HS-27A (cell line): ENCODE measurements at places on chromosomes 4 and X.

GRCh38 chr4:3387943-3388361, 53.8 kb upstream of the HGFAC start:
- no peak for DNase-seq

GRCh38 chrX:41442824-41443550, 4.2 kb upstream of the NYX start:
- no peak for DNase-seq

DNA sequence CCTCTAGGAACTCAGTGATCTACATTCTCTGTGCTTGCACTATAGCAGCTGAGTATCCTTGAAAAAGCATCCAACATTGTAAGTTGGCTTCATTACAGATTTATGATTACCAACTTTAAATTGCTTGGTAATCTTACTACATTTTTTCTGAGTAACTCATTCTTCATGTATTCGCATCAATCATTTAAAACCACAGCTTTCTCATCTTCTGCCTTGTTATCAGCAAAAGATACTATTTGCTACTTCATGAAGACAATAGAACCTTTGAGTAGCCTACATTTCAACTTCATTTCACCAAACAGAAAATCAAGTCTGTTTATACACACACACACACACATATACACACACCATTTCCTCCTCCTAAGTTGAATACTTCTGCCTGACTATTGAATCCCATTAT, 6.2 kb upstream of the DCAF8L2 start:
- DNase-seq = no peak

DNA sequence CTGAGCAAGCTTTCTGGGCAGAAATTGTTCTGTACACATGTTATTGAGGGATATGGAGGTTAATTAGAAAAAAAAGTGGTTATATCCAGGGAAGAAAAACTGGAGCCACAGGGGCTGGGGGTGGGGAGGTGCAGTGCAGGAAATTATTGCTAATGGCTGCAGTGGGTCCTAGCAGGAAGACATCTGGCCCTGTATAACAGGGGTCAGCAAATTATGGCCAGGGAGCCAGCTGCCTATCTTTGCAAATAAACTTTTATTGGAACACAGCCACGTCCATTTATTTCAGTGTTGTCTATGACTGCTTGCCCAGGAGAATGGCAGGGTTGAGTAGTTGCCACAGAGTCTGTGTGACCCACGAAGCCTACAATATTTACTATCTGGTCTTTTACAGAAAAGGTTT, 23.4 kb upstream of the PRPS2 start:
- DNase-seq = no peak

- peak; percentile 68 for DNase-seq
These were observed 292.0 kb downstream of the CCSER1 start for GRCh38 chr4:90419124-90419711.

- no peak for DNase-seq
These were observed 10.9 kb downstream of the DCK start for GRCh38 chr4:71004281-71004851.

DNA sequence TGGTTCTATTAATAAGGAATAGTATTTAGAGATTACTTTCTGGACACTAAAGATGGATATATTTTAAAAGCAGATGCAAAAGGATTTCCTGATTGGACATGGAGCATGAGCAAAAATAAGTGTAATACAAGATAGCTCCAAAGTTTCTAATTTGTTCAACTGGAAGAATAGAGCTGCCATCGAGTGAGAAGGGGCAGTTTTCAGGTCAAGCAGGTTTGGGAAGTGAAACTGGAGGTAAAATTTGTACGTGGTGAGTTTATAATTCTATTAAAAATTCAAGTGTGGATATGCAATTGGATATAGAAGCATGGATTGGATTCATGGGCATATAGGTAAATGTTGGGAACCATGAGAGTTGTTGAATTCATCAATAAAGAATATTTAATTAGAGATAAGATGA, 31.8 kb downstream of the PRDM8 start:
- DNase-seq = no peak

- DNase-seq = no peak
These were observed 513 bp downstream of the NHSL2 start for GRCh38 chrX:71910986-71911730.

DNA sequence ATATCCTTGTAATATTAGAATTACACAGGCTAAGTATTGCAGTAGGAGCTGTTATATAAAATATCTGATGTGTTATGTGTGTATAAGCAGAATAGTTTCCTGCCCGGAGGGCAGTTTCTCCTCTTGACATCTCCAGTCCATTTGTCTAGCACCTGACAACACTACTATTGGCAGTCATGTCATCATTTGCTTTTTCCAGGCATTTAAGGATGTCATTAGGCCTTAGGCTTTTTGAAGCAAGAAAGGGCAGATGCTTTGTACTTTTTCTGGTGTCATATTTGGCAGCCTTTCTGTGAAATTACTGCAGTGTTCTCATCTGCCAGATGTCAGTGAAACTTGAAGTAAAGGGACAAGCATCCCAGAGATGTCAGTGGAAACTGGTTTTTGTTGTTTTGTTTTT, 2017.6 kb upstream of the IGFBP7 start:
- no peak for DNase-seq

DNA sequence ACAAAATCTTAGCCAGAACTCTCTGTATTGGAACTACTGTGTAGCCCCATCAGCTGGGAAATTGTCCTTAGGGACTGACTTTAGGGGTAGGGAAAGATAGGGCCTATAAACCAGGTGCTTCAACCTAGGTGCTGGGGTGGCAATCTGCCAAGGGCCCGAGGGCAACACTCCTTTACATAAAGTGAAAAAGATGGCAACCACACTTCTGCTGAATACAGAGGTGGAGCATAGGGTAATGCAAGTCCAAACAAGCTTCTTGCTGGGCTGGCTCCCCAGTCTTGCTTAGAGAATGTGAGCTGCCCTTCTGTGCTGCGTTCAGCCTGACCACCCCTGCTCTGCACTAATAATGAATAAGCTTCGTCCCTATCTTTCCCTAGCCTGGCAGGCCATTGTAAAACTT, 9.8 kb downstream of the ZBTB33 start:
- DNase-seq = no peak

GRCh38 chrX:97416461-97416860, 532.8 kb downstream of the RPA4 start:
- no peak for DNase-seq
